ENCODE measurements at places on chromosomes 16 and 17.

- DNase-seq: no peak
Measured at GRCh38 chr17:63918305-63918704, 334 bp downstream of the GH1 start.

GRCh38 chr16:27515874-27516353 lies 33.8 kb downstream of the GTF3C1 start:
- DNase-seq: peak; percentile 36

- no peak for DNase-seq
Measured at GRCh38 chr16:66961065-66961744, at the start of gene CES3. TSS of gene CES3 (plus strand) at chr16:66961266. CDS start at chr16:66961308, 42 bp downstream.

DNA sequence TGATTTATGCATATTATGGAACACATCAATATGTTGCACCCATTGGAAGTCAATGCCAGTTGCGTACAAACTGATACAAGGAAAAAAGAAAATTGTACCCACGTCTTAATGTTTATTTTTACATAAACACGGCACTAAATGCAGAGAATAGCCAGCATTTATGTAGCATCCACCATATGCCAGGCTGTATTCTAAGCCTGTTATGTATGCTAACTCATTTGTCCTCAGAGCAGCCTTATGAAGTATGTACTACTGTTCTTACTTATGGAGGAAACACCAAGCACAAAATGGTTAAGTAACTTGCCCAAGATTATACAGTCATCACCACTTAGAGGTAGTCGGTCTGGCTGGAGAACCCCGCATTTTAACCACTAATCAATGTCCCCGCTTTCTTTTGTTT lies 837.9 kb upstream of the RBFOX1 start:
- DNase-seq: no peak

DNA sequence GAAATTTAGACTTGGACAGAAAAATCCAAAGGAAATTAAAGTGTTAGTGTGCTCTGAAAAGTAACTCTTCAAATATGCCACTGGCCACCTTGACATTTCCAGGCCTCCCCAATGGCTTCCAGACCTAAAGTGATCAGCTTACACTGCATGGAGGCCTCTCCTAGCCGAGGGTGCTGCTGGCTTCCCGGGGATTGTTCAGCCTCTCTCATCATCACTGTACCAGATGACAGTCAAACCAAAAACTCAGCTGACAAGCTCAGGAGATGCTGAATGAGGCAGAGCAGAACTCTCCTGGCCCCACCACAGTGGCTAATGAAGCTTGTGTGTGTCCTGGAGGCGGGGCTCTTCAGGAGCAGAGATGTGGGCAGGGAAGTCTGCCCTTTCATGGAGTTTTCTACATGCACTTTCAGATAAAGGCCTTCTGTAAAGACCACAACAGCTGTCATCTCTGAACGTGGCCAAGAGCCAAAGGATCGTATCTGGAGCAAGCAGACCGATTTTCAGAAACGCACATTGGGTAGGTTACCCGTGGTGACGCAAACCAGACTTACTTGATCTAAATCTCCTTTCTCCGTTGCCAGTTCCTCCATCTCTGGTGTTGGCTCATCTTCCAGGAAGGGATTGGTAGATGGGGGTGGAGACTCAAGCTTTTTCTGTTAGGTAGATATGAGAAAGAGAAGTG lies 113.3 kb downstream of the VPS53 start:
- no peak for DNase-seq

DNA sequence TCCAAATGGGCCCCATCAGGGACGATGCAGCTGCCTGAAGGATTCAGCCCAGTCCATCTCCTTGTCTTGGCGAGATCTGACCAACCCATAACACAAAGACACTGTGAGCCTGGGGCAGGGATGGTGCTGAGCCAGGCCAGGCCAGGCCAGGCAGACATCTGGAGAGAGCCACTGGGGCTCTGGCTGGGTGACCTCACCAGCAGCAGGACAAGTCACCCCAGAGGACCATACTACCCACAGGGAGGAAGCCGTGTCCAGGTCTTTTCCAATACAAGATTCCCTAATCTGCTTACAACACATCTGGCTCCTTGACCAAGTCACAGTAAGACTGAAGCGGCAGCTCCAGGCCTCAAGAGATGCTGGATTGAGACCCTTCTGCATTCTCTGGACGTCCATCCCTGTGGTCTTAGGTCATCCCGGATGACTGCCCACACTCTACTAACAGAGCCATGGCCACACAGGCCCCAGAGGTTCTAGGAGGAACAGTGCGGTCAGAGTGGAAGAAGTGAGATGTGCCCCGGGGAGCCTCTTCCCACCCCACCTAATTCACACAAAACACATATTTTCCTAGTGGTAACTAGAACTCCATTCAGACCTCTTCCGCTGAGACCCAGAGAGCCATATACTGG lies 81.8 kb upstream of the RCVRN start:
- no peak for DNase-seq

GRCh38 chr17:64385187-64386083 lies 5.2 kb downstream of the PECAM1 start:
- peak; percentile 80 for DNase-seq

- DNase-seq: no peak
Measured at GRCh38 chr17:17401271-17401781, 75.5 kb upstream of the MED9 start.

GRCh38 chr16:80294172-80294571 lies 246.6 kb upstream of the DYNLRB2 start:
- no peak for DNase-seq

GRCh38 chr16:67659675-67660563 lies at the start of gene ACD:
TSS of gene ACD (minus strand) at chr16:67660260. CDS start at chr16:67660220, 40 bp downstream.
- peak; percentile 98 for DNase-seq

DNA sequence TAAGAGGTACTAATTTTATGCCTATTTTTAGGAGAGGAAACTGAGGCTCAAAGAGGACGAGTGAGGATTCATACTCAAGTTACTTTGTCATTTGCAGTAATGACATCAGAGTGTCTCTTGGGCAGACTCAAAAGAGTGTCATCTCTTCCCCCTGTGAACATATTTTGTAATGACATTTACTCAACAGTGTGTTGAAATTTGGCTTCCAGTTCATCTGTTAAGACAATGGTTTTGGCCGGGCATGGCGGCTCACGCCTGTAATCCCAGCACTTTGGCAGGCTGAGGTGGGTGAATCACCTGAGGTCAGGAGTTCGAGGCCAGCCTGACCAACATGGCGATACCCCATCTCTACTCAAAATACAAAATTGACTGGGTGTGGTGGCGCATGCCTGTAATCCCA lies 28.9 kb downstream of the WFDC1 start:
- DNase-seq: no peak

DNA sequence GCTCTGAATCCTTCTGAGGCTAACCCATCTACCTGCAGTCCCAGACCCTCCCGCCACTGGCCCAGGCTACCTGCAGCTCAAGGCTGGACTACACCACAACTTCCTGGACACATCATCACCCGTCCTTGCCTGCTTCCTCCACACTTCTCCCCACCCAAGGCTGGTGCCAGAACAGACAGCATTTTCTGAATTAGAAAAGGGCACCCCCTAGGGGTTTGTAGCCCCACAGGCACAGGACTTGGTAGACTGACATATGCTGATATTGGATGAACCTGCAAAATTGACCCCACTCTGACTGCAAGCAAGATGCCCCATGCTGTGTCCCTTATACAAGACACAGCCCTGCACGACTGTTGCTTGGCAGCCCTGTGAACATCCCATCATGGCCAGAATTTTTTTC lies 271.5 kb upstream of the C16orf82 start:
- no peak for DNase-seq

DNA sequence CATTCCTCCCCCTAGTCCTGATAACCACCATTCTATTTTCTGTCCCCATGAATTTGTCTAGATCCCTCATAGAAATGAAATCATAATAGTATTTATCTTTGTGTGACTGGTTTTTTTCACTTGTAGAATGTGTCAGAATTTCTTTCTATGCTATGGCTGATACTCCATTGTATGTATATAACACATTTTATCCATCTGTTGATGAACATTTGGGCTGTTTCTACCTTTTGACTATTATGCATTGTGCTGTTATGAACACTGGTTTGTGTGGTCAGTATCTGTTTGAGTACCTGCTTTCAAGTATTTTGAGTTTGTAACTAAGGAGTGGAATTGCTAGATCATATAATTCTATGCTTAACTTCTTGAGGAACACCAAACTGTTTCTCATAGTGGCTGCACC lies 16.0 kb upstream of the DRG2 start:
- DNase-seq: no peak
